ENCODE measurements at places on chromosomes 16 and 17.

- DNase-seq: no peak
Observed at GRCh38 chr16:31077592-31078396, 3.6 kb downstream of the ZNF646 start.

GRCh38 chr16:68146585-68146984 lies 61.4 kb downstream of the NFATC3 start:
- no peak for DNase-seq

DNA sequence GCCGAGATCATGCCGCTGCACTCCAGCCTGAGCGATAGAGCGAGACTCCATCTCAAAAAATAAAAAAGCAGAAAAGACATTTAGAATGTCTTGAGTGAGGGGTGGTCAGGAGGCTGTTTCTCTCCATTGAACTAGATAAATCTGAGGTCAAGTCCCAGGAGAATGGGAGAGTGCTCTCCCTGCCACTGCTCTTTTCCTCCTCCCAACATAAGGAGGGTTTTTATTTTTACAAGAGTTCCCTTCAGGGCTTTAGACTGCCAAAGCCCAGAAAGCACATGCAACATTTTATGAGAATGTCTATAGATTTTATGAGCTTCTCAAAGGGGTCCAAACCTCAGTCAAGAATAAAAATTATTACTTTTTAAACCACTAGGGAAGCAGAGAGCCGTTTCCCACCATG lies 1.6 kb downstream of the RND2 start:
- no peak for DNase-seq

GRCh38 chr16:56672761-56673536 lies 3.3 kb downstream of the MT1H start:
- no peak for DNase-seq

- no peak for DNase-seq
Observed at GRCh38 chr16:27929818-27930217, 133.7 kb downstream of the GSG1L start.

GRCh38 chr16:1980030-1980769 lies 1.1 kb downstream of the NOXO1 start:
- DNase-seq: no peak

- DNase-seq: no peak
Observed at GRCh38 chr17:30031214-30031869, 85.3 kb upstream of the NSRP1 start.

- DNase-seq: no peak
Observed at GRCh38 chr16:67082891-67083290, 26.9 kb upstream of the PHAF1 start.

DNA sequence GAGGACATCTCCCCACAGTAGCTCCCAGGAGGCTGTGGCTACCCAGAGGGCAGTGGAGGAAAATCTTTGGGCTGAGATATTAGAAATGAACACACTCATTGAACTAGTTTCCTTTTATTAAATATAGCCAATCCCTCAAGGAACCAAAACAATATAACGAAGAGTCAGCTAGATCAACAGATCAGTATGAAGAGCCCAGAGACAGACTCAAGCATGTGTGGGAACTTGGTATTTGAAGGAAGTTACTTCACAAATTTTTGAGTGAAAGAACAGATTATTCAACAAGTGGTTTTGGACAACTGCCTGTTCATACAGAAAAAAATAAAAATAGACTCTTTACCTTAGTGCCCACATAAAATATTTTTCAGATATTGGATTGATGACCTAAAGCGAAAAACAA lies 183.6 kb upstream of the PMFBP1 start:
- DNase-seq: no peak

- DNase-seq: no peak
Observed at GRCh38 chr17:39139161-39139511, 12.3 kb downstream of the PLXDC1 start.

DNA sequence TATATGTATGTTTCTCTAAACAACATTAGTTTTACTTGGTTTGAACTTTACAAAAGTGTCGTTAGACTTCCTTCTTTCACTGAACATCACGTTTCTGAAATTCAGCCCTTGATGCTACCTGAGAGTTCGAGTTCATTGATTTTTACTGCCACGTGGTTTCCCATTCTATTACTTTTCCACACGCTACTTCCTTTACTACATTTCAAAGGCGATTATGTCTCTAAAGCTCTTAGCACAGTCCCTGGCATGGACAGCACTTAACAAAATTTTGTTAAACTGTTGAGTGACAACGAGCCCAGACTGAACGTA lies 15.9 kb upstream of the ARHGAP17 start:
- DNase-seq: no peak

GRCh38 chr16:14405611-14406537 lies 224.2 kb downstream of the PARN start:
- no peak for DNase-seq

DNA sequence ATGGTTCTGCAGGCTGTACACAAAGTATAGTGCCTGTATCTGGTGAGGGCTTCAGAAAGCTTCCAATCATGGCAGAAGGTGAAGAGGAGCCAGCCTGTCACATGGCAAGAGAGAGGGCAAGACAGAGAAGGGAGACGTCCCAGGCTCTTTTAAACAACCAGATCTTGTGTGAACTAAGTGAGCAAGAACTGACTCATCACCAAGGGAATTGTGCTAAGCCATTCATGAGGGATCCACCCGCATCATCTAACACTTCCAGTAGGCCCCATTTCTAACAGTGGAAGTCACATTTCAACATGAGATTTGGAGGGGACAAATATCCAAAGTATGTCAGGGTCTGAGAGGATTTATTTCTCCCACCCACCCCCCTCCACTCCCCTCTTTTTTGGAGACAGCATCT lies 56.2 kb upstream of the ELAC2 start:
- DNase-seq: no peak

DNA sequence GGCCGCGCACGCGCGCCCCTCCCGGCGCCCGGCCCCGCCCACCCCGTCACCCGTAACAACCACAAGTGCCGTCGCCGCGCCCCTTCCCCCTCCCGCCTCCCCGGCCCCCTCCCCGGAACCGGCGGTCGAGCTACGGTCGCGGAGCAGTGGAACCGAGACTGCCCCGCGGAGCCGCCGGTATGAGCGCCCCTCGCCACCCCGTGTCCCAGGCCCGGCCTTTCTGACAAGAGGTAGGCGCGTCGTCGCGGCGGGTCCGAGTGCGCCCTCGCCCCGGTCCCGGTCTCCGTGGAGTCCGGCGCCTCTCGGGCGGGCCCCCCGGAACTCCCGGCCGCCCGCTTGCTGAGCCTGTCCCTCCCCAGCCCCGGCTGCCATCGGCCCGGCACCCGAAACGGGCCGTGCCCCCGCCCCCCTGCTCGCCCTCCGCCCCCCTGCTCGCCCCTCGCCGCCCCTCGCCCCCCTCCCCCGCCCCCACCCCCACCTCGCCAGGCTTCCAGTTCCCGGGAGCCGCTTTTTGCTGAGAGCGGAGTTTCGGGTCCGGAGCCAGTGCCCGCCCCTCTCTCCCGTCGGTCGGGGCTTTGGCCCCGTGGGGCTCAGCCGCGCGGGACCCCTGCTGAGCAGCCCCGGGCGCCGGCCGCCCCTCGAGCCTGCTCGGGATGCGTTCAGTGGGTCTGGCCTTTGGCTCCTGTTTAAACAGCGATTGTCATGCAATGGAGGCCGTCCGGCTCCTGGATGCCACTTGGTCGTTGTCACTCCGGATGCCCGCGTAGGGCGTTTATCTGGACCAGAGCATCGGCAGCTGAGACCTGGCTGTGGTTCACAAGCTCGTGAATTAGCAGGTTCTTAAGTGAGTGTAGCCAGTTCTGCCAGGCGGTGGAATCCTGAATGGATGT lies at the start of gene SEC14L1:
TSS of gene SEC14L1 (plus strand) at position 92 of the 890 bp plus-strand sequence. CDS start 2,628 bp downstream, outside the sequence.
- DNase-seq: peak; percentile 11

- DNase-seq: no peak
Observed at GRCh38 chr16:856811-857210, 56.3 kb upstream of the GNG13 start.

DNA sequence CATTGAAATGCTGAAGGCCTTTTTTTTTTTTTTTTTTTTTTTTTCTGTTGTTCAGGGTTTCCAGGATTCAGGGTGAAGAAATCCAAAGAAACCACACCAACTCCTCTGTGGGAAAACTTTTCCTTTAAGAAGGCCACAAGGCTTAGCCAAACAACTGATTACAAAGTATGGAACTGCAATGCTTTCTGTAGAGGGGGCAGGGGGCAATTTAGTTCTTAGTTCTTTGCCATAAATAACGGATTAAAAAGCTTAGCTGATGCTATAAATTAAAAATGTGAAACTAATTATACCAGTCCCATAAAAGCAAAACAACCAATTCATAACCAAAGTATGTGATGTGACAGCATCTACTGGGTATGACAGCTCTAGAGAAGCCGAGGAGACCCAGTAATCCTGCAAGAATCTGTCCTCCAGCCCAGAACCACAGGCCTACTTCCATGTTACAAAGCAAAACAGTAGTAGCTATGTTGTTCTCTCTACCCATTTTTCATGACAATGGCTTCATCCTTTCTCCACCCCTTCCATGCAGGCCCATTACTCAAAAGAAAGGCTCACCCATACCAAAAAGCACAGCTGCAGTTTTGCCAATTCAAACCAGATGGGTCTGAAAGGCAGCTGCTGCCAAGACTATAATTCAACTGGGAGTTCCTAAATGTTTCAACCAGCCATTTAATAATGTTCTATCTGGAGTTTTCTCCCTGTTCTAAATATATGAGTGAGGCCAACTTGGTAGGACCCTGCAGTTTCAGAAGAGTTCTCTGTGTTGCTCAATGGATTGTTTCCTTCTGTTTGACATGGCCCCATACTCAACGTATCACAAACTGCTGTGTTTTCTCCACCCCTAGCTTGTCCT lies 167.1 kb upstream of the ZFHX3 start:
- DNase-seq: no peak

GRCh38 chr17:74078363-74078941 lies 125.0 kb upstream of the RPL38 start:
- no peak for DNase-seq

GRCh38 chr16:86919078-86919477 lies 340.7 kb downstream of the FOXL1 start:
- no peak for DNase-seq

Data from DMS79 treated with DMSO at 0.1 percent for 48 hours (cell line).